ENCODE measurements at places on chromosomes 1 and 21. TPM values are rescaled to one million over a fixed set of nuclear protein-coding genes. Genes with fewer than 3 reads are reported as not detected.

Gene PYCR2
- total RNA-seq = 47.9 TPM

Gene CLCNKA
- 0.33 TPM for total RNA-seq

Gene SPATA17
- total RNA-seq = 1.3 TPM

Gene CFH
- total RNA-seq = 266 TPM

Gene ANKRD65
- total RNA-seq = 10.2 TPM

Gene HCRTR1
- total RNA-seq = not detected

Gene DAB1
- total RNA-seq = 0.59 TPM

Gene PHACTR4
- 29.6 TPM for total RNA-seq

Gene SPATA21
- not detected for total RNA-seq

Gene TMOD4
- 0.73 TPM for total RNA-seq

Gene MSH4
- total RNA-seq = 0.32 TPM

Gene KCNN3
- total RNA-seq = 1.6 TPM

Gene ERVH48-1
- total RNA-seq = not detected

Gene MXRA8
- total RNA-seq = 93.4 TPM

Gene CD1E
- not detected for total RNA-seq

Gene CLIC6
- 10.0 TPM for total RNA-seq

Gene AHCTF1
- 55.9 TPM for total RNA-seq

Gene ASPM
- total RNA-seq = under 0.01 TPM

Gene LMOD1
- 60.0 TPM for total RNA-seq

Gene OR2G6
- not detected for total RNA-seq

Gene NHLH2
- total RNA-seq = not detected

Gene PRR9
- total RNA-seq = not detected

Gene TP73
- total RNA-seq = not detected

Gene MYOM3
- 0.59 TPM for total RNA-seq

Gene VSIG8
- 0.15 TPM for total RNA-seq

Gene FAM72C
- 0.32 TPM for total RNA-seq

Gene PI4KB
- 69.8 TPM for total RNA-seq
